CD4-positive, CD25-positive, alpha-beta regulatory T cell (primary cell): ENCODE measurements at places on chromosomes 12 and 14.

GRCh38 chr14:25537846-25538455, 488.0 kb upstream of the STXBP6 start:
- DNase-seq, result no peak

DNA sequence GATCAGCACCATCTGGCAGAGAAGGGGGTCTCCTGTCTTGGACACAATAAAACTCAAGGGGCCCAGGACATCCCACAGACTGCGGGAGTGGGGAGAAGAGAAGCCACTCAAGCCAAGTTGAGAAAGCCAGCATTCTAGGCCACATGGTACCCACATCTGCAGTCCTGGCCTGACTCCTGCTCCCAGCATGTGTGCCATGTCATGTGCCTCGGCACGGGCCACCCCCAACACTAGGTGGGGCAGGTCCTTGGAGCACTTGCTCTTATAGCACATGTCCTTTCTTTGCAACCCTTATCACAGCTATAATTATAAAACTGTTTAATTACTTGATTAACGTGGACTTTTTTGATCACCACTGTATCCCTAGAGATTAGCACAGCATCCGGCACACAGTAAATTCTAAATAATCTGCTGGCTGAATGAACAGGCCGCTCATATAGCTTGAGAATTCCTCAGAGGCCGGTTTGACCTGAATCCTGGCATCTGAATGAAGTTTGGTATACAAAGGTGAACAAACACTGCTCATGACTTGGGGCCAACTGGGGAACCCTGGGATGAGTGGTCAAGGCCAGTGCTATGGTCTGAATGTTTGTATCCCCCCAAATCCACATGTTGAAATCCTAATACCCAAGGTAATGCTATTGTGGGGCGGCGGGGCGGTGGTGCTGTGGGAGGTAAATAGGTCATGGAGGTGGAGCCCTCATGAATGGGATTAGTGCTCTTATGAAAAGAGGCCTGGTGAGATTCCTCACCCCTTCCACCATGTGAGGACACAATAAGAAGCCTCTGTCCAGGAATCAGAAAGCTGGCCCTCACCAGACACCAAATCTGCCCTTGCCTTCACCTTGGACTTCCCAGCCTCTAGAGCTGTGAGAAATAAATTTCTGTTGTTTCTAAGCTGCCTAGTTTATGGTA, 6.6 kb downstream of the NCKAP5L start:
- no peak for DNase-seq

DNA sequence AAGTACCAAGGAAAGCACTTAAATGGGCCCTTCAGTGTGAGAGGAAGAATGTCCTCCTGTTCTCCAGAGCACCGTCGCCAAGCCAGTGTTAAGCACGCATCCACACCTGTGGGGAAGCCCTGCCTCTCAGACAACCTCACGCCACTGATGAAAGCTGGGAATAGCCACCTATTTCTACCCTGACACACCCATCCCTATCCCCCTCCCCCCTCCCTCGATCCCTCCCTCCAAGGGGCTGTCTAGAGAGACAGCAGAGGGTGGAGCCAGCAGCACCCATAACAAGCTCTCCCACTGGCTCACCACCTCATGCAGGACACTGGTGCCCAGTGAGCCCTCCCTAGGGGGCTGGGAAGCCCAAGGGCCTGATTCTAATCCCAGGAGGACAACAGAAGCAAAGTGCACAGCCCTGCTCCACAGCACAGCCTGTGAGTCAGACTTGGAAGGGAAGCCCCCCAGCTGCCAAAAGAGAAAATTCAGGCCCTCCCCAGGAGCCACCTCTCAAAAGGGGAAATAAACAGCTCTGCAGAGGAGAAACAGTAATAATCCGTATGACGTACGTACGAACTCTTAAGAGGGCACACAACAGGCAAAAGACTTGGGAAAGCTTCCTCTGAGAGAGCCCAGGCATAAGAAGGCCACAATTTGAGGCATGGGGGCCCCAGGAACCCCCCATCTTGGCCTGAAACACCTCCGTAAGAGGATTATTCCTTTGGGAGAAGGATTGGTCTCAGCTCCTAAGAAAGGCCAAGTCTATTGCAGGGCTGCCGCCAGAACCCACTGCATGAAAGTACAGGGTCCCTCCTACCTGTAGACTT, 7.8 kb downstream of the PITPNM2 start:
- DNase-seq, result no peak

GRCh38 chr14:49058511-49058910, 527.7 kb downstream of the RPS29 start:
- DNase-seq, result no peak

- DNase-seq, result no peak
Measured at GRCh38 chr12:5584412-5585175, 152.7 kb downstream of the NTF3 start.

- no peak for DNase-seq
Measured at GRCh38 chr12:68959891-68960464, 27.0 kb upstream of the CPM start.

GRCh38 chr14:71668186-71668912, 263.9 kb upstream of the RGS6 start:
- DNase-seq, result no peak

DNA sequence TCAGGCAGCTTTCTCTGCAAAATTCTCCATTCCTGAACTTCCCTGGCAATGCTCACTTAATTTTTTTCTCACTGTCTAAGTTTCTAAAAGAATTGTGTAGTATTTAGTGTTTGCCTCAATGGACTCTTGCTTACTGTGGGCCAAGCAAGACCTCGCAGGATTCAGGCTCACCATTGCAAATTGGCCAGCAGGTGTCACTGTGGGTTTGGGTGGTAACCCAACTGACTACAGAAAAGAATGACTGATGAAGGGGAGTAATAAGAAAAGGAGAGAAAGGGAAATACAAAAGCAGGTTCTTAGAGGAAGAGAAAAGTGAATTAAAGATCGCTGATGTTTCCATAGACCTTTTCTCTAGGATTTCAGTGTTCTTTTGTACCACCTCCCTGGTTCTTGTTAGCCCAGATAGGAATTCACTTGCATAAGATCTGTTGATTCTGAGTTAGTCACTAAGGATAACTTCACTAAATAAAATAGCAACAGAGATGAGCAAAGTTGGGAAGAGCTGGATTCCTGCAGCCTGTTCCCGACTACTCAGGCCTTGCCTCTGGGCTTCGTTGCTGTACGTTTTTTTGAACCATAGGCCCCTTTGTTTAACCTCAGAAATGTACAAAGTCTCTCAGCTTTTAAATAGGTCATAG, 386.5 kb upstream of the DDHD1 start:
- no peak for DNase-seq

GRCh38 chr12:96210376-96211055, 16.3 kb downstream of the ELK3 start:
- peak; percentile 80 for DNase-seq

DNA sequence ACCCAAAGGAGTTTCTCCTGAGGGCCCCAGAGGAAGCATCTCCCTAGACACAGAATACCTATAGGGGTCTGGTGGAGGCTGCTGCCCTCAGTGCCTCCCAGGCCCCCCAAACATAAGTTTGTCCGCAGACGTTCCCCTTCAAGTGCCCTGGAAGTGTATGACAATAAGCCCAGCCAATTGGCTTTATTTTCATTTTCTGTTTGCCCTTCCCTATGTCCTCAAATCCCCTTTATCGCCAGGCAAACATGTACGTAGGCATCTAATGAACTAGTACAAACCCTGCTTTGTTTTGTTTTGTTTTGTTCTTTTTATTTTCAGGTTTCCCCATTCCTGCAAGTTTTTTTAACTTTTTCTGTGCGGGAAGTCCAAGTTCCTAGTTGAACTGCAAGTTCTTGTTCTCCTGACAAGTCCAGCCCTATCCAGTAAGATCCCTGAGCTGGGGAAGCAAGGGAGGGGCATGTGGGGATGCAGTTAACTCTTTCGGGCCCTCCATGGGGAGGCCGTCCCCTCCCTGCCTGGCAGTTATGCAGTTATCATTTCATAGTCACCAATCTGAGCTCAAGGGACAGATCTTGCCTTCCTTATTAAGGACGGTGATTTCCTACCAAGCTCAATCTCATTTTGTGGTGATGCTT, 141.9 kb downstream of the KCNA5 start:
- no peak for DNase-seq

DNA sequence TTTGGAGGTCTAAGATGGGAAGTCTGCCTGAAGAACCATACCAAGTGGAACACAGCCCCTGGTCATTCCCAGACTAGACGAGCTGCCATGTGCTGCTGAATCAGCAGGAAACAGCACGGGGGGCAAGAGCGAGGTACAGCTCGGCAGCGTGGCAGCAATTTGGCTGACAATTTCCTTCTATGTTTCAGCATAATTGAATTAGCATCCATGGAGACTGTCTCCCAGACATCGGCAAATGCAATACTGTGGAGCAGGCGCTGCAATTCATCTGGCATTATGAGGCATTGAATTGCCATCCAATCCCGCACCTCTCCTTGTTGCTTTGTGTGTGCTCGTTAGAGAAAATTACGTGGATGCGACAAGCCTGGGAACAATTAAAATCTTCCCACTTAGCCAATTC, 46.0 kb upstream of the CCDC60 start:
- no peak for DNase-seq

GRCh38 chr14:88232771-88233170, 90.3 kb downstream of the KCNK10 start:
- DNase-seq, result no peak

GRCh38 chr12:38158428-38159091, 158.0 kb upstream of the ALG10B start:
- no peak for DNase-seq

GRCh38 chr12:126248871-126249403, 1183.7 kb downstream of the AACS start:
- no peak for DNase-seq

- DNase-seq, result no peak
Measured at GRCh38 chr14:102973706-102974285, 51.3 kb downstream of the AMN start.

DNA sequence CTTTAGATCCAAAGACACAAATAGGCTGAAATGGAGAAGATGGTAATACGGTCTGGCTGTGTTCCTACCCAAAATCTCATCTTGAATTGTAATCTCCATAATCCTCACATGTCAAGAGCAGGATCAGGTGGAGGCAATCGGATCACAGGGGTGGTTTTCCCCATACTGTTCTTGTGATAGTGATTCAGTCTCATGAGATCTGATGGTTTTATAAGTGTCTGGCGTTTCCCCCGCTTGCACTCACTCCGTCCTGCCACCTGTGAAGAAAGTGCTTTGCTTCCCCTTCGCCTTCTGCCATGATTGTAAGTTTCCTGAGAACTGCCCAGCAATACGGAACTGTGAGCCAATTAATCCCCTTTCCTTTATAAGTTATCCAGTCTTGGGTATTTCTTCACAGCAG, 1795.5 kb upstream of the FLRT2 start:
- no peak for DNase-seq

DNA sequence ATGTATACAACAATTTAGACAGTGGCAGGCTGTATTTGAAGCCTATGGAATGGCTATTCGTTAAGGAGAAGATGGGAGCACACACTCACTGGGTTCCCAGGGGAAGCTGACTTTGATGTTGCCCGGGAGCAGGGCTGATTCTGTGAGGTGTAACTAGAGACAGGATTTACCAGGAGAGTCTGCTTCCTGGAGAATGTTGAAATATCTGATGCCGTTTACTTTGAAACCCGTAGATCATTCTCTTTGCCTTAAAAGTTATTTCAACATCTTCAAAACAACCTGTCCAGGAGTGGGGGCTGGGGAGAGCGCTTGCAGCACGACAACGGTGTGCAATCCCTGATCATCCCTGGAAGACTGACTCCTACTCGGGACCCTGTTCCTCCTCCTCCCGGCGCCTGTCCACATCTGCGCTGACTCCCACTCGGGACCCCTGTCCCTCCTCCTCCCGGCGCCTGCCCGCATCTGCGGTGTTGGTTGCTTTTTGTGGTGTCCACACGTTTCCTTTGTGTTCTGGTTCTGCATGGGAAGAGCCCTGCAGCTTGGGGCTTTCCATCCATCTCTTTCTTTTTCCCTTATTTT, 72.6 kb downstream of the AACS start:
- no peak for DNase-seq

DNA sequence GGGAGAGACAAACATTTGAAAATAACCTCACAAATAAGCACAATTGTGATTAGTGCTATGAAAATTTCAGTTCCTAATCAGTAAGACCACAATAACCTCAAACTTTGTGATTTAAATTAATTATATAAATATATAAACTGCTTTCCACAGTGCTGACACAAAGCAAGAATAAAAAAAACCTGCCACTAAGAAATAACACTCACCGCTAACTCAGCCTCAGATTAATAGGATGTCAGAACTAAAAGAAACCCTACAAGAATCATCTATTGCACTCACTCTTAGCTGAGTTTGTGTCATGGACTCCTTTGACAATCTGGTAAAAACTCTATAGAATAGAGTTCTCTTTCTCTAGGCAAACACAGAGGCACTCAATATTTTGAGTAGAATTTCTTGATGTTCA, 68.4 kb downstream of the SLC41A2 start:
- no peak for DNase-seq

DNA sequence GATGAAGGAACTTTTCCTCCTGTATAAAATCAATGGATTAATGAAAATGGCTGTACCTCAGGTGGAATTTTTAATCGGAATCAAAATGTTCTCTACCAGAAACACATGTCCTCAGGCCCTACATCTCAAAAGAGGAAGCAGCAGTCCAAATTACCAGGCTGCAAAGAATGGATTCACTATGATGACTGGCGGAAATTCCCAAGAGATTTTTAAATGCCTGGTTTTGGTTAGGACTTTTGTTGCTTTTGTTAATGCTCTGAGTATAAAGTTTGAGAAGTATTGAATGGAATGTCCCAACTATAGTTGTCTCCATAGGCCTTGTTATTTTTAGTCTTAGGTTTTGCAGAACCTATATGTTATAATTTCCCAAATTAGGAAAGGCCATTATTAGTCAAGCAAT, 11.2 kb upstream of the IFNG start:
- DNase-seq, result no peak

- DNase-seq, result no peak
Measured at GRCh38 chr12:132276827-132277373, 52.5 kb downstream of the GALNT9 start.

DNA sequence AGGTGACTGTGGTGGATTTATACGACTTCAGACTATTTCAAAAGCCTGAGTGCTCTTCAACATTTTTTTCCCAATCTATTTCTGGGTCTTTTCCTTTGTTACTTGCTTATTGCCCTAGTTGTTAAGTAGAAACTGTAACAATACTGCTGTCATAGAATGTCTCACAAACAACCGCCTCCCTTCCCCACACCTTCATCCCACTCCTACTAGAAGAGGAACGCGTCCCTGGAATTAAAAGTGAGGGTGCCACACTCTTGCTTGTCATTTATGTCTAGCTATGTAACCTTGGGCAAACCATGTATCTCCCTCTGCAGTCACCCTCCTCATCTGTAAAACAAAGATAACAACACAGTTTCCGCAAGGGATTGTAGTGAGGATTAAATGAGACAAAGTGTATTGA, 8.6 kb downstream of the BRAP start:
- DNase-seq, result no peak

GRCh38 chr14:63231766-63232165, 27.5 kb downstream of the RHOJ start:
- no peak for DNase-seq

GRCh38 chr14:36462890-36463289, 57.1 kb downstream of the NKX2-1 start:
- no peak for DNase-seq

DNA sequence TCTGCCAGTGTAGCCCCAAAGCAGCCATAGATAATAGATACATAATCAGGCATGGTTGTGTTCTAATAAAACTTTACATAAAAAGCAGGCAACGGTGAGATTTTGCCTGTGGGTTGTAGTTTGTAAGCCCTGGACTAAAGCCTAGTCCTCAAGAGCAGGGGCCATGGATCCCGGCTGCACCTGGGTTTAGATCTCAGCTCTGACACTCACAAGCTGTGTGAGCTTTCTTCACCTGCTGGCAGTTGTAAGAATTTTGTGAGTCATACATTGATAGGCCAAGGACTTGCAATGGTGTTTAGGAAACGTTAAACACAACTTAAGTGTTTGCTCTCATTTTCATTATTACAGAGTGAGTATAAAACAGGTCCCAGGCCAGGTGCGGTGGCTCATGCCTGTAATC, 395.8 kb upstream of the TBX3 start:
- DNase-seq, result no peak
